EH (cell line): ENCODE measurements at places on chromosomes 2 and 18.

- no peak for DNase-seq
Measured at GRCh38 chr2:134846213-134846612, 7.8 kb downstream of the ACMSD start.

GRCh38 chr2:24914713-24915112 is 5.3 kb downstream of the ADCY3 start:
- DNase-seq = no peak

DNA sequence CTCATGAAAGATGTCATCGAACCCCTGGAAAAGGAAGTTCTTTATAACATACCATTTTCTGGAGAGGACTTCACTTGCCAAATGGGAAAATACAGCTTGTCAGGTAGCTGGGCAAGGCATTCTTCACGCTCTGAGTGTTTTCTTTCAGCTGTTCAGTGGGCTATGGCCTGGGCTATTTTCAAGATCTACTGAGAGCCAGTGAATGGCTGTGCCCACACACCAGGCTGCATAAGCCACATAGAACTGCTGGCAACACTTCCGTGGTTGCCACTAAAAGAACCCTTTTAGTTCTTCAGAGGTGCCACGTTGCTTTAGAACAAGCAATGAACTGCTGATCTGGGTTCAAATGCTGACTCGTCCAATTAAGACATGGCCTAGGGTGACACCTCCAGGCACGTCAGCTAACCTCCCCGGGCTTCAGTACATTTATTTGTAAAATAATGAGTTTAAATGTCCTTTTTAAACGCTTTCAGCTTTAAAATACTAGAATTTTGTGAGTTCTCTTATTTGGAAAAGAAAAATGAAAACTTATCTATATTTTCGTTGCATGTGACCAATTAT is 36.6 kb upstream of the GORASP2 start:
- no peak for DNase-seq

- no peak for DNase-seq
Measured at GRCh38 chr2:59900728-59901452, 652.6 kb downstream of the BCL11A start.

GRCh38 chr2:205193125-205193835 is 489.0 kb upstream of the NRP2 start:
- no peak for DNase-seq

DNA sequence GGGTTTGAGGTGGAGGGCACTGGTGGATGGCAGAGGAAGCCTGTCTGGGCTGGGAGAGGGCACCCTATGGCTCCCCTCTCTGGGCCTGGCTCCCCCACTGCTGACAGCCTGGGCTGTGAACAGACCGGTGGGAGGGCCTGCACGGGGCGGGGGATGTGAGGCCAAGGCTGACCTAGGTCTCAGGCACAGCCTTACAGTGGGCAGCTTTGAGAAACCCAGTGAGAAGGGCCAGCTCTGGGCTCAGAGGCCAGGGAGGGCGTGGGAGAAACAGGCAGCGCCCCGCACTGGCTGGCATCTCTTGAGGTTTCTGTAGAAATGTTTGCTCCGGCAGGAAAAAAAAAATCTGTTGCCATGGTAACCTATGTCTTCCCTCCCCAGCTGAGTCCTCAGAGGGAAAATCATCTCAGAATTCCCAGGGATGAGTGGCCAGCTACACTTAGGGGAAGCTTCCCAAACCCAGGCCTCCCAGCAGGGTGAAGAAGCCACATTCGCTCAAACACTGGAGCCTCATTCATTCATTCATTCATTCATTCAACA is 71.7 kb upstream of the TAF1B start:
- DNase-seq = peak; percentile 79

DNA sequence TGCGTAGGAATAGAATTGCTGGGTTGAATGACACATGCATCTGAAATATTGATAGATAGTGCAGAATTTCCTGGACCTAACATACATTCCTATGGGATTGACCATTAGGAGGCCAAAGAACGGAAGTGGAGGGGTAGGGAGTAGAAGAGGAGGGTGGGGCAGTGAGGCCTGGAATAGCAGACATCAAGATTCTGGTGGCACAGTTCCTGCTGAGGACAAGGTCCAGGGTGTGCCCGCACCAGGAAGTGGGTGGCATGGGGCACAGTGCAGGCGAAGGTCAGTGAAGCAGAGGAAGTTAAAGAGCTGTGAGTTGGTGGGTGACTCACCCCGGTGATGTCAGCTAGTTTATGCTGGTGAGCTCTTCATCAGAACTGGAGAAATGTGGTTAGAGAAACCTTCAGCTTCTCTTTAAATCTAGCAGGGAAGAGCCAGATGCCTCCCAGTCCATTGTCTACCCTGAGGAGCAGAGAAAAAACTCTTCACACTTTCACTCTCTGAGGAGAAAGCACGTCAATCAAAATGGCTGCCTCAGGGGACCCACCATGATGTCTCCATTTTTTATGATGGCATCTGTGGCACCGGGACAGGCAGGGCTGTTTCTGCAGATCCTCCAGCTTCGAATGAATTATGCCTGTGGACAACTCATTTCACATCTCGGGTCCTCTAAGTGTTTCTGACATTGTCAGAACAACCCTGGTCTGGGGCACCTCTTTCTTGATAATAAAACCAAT is 55.9 kb upstream of the CTLA4 start:
- DNase-seq = peak; percentile 93

- no peak for DNase-seq
Measured at GRCh38 chr2:21288299-21288698, 164.5 kb downstream of the TDRD15 start.

- peak; percentile 7 for DNase-seq
Measured at GRCh38 chr2:55567298-55567697, 47.8 kb downstream of the CFAP36 start.

DNA sequence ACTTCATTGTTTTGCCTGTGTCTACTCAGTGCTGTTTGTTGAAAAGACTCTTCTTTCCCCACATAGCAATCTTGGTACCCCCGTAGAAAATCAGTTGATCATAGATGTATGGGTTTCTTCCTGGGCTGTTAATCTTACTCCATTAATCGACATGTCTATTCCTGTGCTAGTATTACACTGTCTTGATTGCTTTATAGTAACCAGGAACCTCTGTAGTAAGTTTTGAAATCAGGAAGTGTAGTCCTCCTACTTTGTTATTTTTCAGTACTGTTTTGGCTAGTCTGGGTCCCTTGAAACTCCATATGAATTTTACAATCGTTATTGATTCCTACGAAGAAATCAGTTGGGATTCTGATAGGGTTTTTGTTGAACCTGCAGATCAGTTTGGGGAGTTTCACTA is 78.8 kb upstream of the FAM136A start:
- no peak for DNase-seq

- no peak for DNase-seq
Measured at GRCh38 chr2:133839677-133840076, 271.4 kb upstream of the NCKAP5 start.

DNA sequence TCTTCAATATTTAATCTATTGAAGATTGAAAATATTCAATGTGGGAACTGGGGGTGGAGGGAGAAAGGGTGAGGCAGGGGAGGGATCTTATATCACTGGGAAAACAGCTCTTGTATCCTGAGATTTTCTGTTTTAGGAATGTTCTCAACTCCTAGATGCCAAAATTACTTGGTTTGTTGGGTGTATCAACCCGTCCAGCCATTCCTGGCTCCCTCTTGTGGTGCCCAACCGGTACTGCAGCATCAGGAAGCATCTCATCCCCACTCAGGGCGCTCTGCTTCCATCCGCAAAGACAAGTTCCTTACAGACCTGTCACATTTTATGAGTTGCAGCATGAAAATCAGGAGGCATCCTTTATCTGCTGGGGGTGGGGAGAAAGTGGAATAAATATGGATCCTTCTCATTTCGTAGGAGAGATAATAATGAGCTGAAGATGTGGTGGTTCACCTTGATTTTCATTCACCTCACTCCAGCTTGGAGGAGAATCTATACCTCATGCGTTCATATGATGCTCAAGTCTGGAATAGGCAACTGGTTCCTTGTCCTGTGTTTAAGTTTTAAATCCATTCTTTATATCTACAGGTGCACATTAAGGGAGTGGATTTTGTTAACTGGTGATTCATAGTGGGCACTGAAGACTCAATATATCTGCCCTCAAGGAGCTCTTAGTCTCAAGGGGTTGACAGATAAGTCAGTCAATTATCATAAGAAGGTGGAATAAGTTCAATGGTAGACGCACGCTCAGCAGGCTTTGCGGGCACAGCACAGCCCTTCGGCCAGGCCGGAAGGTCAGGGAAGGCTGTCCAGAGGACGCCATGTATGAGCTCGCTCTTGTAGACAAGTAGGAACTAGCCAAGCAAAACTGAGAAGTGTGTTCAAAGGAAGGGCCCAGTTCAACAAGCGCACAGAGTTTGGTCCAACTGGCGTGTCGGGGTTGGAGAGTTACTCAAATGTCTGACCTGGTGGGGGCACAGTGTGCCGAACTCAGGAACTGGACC is 127.3 kb downstream of the RNF144A start:
- peak; percentile 49 for DNase-seq

GRCh38 chr2:42756966-42757513 is 6.9 kb downstream of the OXER1 start:
- peak; percentile 7 for DNase-seq

- DNase-seq = no peak
Measured at GRCh38 chr2:218873359-218874194, 7.1 kb upstream of the WNT10A start.

- no peak for DNase-seq
Measured at GRCh38 chr2:241809383-241810306, 652 bp downstream of the NEU4 start.

DNA sequence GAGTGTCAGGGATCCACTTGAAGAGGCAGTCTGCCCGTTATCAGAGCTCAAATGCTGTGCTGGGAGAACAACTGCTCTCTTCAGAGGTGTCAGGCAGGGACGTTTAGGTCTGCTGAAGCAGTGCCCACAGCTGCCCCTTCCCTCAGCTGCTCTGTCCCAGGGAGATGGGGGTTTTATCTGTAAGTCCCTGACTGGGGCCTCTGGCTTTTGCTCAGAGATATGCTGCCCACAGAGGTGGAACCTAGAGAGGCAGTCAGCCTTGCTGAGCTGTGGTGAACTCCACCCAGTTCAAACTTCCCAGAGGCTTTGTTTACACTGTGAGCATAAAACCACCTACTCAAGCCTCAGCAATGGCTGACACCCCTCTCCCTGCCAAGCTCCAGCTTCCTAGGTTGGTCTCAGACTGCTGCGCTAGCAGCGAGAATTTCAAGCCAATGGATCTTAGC is 38.1 kb downstream of the PLEK start:
- no peak for DNase-seq

DNA sequence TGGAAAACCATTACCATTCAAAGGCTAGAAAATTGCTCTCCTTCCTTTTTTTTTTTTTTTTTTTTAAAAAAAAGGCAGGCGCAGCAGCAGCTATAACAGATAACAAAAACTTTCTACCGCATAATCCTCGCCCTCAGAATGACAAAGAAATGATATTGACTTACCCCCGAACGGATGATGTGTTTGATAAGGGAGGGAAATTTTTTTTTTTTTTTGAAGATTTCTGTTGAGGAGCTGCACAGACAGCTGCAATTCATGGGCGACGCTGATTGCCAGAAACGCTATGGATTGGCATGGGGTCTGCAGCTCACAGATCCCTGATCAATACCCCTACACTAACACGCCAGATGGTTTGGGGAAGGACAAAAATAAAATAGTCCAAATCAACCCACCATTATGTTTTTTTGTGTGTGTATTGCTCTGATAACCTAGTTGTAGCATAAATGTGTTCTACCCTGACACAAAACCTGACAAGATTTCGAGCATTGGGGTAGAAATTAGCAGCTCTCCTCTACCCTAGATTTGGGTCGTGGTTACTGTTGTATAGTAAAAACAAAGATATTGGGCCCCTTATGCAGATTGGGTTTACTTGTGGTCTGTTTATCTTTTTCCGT is 3.6 kb upstream of the ONECUT2 start:
- no peak for DNase-seq

DNA sequence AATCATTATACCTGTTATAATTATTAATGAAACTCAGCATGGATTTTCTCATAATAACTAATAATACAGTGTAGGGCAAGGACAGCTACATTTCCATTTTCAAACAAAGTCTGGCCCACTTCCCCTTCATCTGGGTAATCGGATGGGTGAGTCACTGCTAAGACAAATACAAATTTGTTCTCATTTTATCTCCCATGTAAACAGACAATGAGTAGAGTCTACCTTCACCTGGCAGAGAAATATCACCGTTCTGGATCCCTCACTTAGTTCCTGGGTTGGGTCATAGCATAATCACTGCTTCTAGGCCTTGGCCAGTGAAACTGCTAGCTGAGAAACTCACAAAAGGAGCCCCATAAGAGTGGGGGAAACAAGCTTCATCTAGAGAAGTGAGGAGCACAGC is 9.2 kb downstream of the CNTNAP5 start:
- DNase-seq = no peak

- peak; percentile 78 for DNase-seq
Measured at GRCh38 chr2:86064006-86064405, 41.7 kb downstream of the POLR1A start.

DNA sequence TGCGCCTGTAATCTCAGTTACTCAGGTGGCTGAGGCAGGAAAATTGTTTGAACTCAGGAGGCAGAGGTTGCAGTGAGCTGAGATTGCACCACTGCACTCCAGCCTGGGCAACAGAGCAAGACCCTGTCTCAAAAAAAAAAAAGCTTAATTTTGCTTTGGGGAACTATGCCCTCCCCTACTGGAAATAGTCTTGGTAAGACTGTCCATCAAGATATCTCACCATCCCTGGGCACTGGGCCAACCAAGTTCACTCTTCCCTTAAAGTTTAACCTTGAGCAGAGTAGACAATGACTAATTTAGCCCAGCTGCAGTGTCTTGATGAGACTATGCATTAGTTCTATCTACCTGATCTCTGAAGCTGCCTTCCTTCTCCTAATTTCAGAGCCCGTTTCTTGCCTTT is 44.7 kb downstream of the ASXL2 start:
- peak; percentile 38 for DNase-seq

DNA sequence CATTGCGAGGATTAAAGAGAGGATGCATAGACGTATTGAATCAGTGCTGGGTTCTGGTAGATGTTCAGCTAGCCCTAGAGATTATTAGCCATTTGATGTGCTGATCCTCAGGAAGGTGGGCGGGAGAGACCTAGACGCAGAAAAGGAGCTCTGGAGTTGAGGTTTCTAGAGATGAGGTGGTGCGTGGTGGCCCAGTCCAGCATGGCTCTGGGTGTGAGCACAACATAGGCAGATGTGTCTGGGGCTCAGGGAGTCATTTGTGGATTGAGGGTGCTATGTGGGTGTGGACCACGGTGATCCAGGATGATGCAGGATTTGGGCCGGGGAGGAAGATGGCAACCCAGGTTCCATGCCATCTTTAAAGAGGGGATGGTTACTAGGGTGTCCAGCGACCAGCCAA is 102.1 kb downstream of the NEDD4L start:
- DNase-seq = no peak

GRCh38 chr2:133691336-133691735 is 123.1 kb upstream of the NCKAP5 start:
- no peak for DNase-seq

DNA sequence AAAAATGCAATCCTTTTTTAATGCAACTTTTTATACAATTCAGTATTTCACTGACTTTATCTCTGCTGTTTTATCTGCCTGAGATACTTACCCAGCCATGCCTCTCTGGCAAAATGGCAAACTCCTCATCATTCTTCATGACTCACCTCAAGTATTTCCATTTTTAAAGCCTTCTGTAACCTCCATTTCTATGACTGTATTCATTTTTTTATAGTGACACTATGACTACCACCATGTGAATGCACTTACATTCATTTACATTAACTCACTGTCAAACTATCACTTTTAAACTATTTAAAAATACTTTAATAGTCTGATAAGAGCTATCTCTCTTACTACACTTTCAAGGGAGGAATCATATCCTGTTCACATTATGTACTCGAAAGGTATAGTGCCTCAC is 99.4 kb upstream of the SCN7A start:
- peak; percentile 93 for DNase-seq
